Immature natural killer cell (primary cell): ENCODE measurements at places on chromosomes 11 and 22. TPM values are rescaled to one million over a fixed set of nuclear protein-coding genes. Genes with fewer than 3 reads are reported as not detected.

PGA5 gene
- not detected for polyA plus RNA-seq

PAAF1 gene
- 14.0 TPM for polyA plus RNA-seq

ZNF214 gene
- polyA plus RNA-seq: not detected

NEFH gene
- polyA plus RNA-seq: not detected

ANGPTL5 gene
- polyA plus RNA-seq: not detected

SLC6A5 gene
- not detected for polyA plus RNA-seq

B4GALNT4 gene
- polyA plus RNA-seq: 0.53 TPM

CEND1 gene
- not detected for polyA plus RNA-seq

FGF3 gene
- polyA plus RNA-seq: not detected

ELF5 gene
- not detected for polyA plus RNA-seq

HOATZ gene
- not detected for polyA plus RNA-seq

MMP27 gene
- polyA plus RNA-seq: not detected

MYEOV gene
- not detected for polyA plus RNA-seq

NFRKB gene
- polyA plus RNA-seq: 10.7 TPM

TRIM49 gene
- not detected for polyA plus RNA-seq

C11orf87 gene
- polyA plus RNA-seq: 0.06 TPM

DNA sequence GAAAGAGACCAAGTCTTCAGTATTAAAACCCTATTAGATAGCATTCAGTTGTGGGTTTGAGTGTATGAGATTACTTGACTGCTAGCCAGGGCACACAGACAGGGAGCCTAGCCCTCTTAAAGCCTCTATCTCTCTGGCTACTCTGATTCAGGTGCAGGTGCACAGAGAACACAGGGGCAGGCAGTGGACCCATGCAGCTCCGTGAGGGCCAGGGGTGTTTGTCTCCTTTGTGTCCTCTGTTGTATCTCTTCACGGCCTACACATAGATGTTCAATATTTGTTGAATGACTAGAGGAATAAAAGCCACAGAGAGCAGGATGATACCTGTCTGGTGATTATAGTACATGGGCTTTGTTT, 21.5 kb upstream of the AIFM3 start:
- no peak overlapping the region for H3K4me3 ChIP-seq
- H3K36me3 ChIP-seq: no peaks in the 10 kb centered on the region
- peaks cover 87% of the 10 kb centered on the region for H3K4me1 ChIP-seq

GRCh38 chr11:119389611-119390254, 8.2 kb upstream of the USP2 start:
- H3K36me3 ChIP-seq: no peaks in the 10 kb centered on the region
- H3K27ac ChIP-seq: no peak overlapping the region
- H3K4me3 ChIP-seq: no peak overlapping the region

DNA sequence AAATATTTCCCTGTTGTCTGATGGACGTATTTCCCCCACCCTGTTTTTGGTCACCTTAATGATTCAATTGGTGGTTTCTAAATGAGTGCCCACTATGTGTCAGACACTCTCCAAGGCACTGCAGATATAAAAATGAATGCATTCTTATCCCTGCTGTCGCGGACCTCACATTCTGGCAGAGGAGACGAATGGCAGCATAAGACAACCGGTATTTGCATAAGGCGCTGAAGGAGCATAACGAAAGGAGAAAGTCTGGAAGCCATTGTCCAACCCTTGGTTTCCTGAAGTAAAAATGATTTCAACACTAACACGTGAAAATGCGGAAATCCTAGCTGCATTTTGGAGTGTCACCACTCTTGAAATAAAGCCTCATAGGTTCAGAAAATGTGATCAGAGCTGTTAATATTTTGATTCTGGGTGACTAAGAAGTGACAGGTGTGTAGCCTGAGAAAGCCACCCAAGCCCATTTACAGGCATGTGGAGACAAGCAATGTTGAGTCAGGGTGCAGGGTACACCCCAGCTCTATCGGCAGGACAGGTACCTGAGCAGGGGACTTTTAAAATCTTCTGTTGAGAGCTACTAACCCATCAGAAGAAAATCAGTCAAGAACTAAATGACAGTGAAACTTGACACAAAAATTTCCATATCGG, 10.1 kb upstream of the GAB2 start:
- H3K27ac ChIP-seq: no peak overlapping the region
- no peak for DNase-seq
- peaks cover 24% of the 10 kb centered on the region for H3K36me3 ChIP-seq

DNA sequence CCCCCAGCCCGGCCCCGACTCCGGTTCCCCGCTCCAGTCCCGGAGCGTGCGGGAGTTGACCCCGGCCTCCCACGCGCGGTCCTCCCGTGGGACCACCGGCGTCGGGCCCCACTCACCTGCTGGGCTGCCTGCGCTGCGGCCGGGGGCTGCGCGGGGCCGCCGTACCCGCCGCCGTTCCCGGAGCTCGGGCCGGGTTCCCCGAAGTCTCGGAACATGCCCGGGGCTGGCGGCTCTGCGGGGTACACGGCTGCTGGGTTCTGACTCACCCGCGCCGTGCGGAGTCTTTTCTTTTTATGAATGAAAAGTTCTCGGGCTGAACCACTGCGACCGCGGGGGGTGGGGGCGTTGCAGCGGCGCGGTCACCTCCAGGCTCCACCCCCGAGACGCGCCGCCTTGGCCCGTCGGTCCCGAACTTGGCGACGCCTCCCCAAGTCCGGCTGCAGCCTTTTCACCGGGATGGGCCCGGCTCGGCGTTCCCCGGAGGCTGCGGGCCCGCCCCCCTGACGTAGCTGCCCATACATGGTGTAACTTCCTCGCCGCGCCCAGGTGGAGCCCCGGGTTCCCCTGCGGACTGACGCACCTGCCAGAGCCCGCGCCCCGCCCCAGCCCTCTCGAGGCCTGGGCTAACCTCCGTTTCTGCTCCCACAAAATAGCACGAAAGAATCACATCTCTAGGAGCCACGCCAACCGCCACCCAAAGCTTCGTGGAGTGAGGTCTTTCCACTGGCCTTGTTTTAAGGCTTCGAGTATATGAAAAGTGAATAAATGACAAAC, at the start of gene FOSL1:
Gene FOSL1 (minus strand): TSS at position 264 of the 774 bp plus-strand sequence. CDS start 49 bp downstream, at position 215.
- H3K27ac ChIP-seq: peak within 1 kb of the TSS; percentile 95
- H3K27me3 ChIP-seq: peaks cover 11% of the 10 kb centered on the region
- no peaks in the 10 kb centered on the region for H3K36me3 ChIP-seq
- H3K4me1 ChIP-seq: peaks cover 37% of the 10 kb centered on the region

- H3K36me3 ChIP-seq: no peaks in the 10 kb centered on the region
- no peaks in the 10 kb centered on the region for H3K4me1 ChIP-seq
- no peak overlapping the region for H3K27ac ChIP-seq
- H3K27me3 ChIP-seq: peaks cover 4% of the 10 kb centered on the region
- no peak overlapping the region for H3K4me3 ChIP-seq
Measured at GRCh38 chr11:43997022-43997660, 50.6 kb upstream of the ACCSL start.

DNA sequence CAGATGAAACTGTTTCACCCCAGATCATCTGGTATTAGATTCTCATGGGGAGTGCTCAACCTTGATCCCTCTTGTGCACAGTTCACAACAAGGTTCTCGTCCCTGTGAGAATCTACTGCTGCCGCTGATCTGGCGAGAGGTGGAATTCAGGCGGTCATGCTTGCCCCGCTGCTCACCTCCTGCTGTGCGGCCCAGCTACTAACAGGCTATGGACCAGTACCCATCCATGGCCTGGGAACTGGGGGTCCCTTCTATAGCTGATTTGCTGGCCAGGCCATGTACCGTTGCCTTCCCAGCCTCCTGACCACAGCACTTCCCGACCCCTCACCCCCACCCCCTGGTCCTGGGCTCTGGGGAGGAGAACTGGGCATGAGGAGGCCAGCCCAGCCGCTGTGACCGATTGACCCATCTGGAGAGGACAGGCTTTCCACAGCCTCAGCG, 2.6 kb downstream of the PHLDA2 start:
- no peak overlapping the region for H3K4me3 ChIP-seq
- H3K27ac ChIP-seq: no peak overlapping the region
- peaks cover 20% of the 10 kb centered on the region for H3K4me1 ChIP-seq
- H3K36me3 ChIP-seq: no peaks in the 10 kb centered on the region

DNA sequence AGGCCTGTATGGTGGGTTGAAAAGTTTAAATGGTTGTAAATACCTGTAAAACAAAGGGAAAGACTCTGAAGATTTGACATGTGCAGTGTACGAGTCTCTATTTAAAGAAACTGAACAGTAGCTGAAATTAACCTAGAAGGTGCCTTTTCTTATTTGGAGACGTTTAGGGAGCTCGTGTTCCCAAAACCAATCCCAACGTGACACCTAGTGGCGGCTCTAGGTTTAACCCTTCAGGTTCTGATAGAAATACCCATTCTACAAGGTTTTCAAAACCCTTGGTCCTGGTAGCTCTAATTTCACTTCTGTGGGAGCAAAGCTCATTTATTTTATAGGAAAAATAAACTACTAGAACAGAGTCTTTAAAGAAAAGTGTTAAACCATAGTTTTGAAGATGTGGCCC, 258.3 kb downstream of the LRRC4C start:
- no peak overlapping the region for H3K4me3 ChIP-seq
- H3K27ac ChIP-seq: no peak overlapping the region
- H3K4me1 ChIP-seq: no peaks in the 10 kb centered on the region
- no peaks in the 10 kb centered on the region for H3K36me3 ChIP-seq
- no peaks in the 10 kb centered on the region for H3K27me3 ChIP-seq

- H3K27ac ChIP-seq: no peak overlapping the region
- no peak overlapping the region for H3K4me3 ChIP-seq
- H3K4me1 ChIP-seq: no peaks in the 10 kb centered on the region
- no peak for DNase-seq
- H3K36me3 ChIP-seq: no peaks in the 10 kb centered on the region
Measured at GRCh38 chr11:101176381-101176780, 46.8 kb upstream of the PGR start.

- DNase-seq: no peak
- no peak overlapping the region for H3K27ac ChIP-seq
- H3K4me3 ChIP-seq: no peak overlapping the region
- H3K36me3 ChIP-seq: no peaks in the 10 kb centered on the region
- H3K27me3 ChIP-seq: peaks cover 9% of the 10 kb centered on the region
Measured at GRCh38 chr22:25169278-25170031, 30.2 kb upstream of the CRYBB3 start.

GRCh38 chr11:111189466-111189865, 56.1 kb upstream of the POU2AF2 start:
- no peak for DNase-seq
- H3K4me1 ChIP-seq: no peaks in the 10 kb centered on the region
- no peaks in the 10 kb centered on the region for H3K36me3 ChIP-seq
- no peak overlapping the region for H3K27ac ChIP-seq
- H3K27me3 ChIP-seq: peaks cover 11% of the 10 kb centered on the region

DNA sequence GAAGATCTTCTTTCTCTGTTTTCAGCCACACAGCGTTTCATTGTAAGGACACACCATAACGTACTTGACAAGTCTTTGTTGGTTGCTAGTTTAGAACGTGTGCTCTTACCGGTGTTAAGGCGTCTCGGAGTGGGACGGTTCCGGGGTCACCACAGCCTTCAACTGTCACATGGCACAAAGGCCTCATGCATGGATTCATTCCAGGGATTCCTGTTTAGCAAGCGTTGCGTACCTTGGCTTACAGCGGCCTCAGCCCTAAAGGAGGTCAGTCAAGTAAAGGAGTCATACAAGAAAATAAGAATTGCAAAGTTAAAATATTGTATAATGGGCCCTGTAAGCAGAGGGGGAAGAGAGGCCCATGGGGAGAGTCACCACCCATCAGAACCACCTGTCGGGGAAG, 2.2 kb upstream of the SCGB1A1 start:
- H3K36me3 ChIP-seq: no peaks in the 10 kb centered on the region
- no peak overlapping the region for H3K27ac ChIP-seq
- H3K4me1 ChIP-seq: no peaks in the 10 kb centered on the region
- no peak for DNase-seq

- H3K36me3 ChIP-seq: no peaks in the 10 kb centered on the region
- H3K27me3 ChIP-seq: peaks cover 5% of the 10 kb centered on the region
- H3K4me3 ChIP-seq: no peak overlapping the region
- DNase-seq: no peak
- H3K27ac ChIP-seq: no peak overlapping the region
Measured at GRCh38 chr11:65482306-65482850, 16.5 kb upstream of the MALAT1 start.

- H3K36me3 ChIP-seq: no peaks in the 10 kb centered on the region
- H3K27me3 ChIP-seq: peaks cover 4% of the 10 kb centered on the region
- no peaks in the 10 kb centered on the region for H3K4me1 ChIP-seq
- H3K27ac ChIP-seq: no peak overlapping the region
- no peak overlapping the region for H3K4me3 ChIP-seq
Measured at GRCh38 chr22:26064048-26064447, 105.2 kb upstream of the SEZ6L start.

DNA sequence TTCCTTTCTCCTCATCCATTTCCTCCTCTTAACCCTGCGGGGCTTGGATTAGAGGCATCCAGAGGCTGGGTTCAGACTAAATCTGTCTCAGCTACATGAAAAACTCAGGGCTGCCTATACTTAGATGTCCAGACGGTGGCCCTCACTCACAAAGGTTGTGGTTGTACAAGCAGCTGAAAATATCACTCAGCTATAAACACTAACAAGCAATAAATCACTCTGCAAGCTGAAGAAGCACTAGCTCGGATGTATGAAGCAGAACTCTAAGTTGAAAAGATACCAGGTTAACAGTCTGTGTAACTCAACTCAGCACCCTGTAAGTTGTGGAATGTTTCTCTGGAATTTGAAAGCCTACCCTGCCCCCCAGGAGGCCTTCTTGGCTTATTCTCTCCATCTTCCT, 82.9 kb downstream of the EXT2 start:
- no peaks in the 10 kb centered on the region for H3K36me3 ChIP-seq
- DNase-seq: no peak
- no peaks in the 10 kb centered on the region for H3K27me3 ChIP-seq
- H3K4me1 ChIP-seq: peaks cover 14% of the 10 kb centered on the region
- no peak overlapping the region for H3K4me3 ChIP-seq

DNA sequence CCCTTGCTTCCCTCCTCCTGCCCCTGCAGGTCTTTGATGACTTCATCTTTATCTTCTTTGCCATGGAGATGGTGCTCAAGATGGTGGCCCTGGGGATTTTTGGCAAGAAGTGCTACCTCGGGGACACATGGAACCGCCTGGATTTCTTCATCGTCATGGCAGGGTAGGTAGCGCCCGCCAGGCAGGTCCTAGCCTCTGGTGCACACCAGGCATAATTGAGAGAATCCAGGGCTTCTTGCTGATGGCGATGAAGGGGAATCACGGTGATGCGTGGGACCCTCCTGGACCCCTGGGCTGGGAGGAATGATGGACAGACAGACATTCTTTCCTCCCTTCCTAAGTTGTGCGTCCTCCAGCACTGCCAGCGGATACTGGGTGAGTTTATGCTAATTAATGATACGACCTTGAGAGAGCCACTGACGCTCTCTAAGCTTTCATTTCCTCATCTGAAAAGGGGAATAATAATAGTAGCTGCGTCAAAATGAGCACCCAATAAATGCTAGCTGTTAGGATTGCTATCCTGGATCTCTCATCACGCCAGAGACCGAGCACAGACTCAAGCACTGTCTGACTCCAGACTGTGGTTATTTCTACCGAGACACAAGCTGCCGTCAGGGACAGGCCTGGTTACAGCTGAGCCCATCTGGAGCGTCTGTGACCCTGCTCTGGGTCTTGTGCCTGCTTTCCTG, 30.1 kb downstream of the CACNA1I start:
- no peak overlapping the region for H3K27ac ChIP-seq
- peaks cover 15% of the 10 kb centered on the region for H3K27me3 ChIP-seq
- H3K36me3 ChIP-seq: no peaks in the 10 kb centered on the region
- peaks cover 18% of the 10 kb centered on the region for H3K4me1 ChIP-seq
- DNase-seq: no peak

GRCh38 chr11:69385832-69386427, 92.0 kb downstream of the MYEOV start:
- peaks cover 3% of the 10 kb centered on the region for H3K36me3 ChIP-seq
- no peak overlapping the region for H3K4me3 ChIP-seq
- H3K27me3 ChIP-seq: no peaks in the 10 kb centered on the region
- no peak for DNase-seq
- peaks cover 2% of the 10 kb centered on the region for H3K4me1 ChIP-seq

- peaks cover 89% of the 10 kb centered on the region for H3K4me1 ChIP-seq
- peaks cover 6% of the 10 kb centered on the region for H3K36me3 ChIP-seq
- peak overlapping the region; percentile 34 for H3K27ac ChIP-seq
- no peak for DNase-seq
Measured at GRCh38 chr22:20940186-20940651, 23.0 kb downstream of the CRKL start.
